Kidney epithelial cell (primary cell): ENCODE measurements at places on chromosomes 1 and 21. TPM values are rescaled to one million over a fixed set of nuclear protein-coding genes. Genes with fewer than 3 reads are reported as not detected.

TDRD5 gene
- total RNA-seq, result 0.34 and 0.54 TPM in 2 replicates

DNA sequence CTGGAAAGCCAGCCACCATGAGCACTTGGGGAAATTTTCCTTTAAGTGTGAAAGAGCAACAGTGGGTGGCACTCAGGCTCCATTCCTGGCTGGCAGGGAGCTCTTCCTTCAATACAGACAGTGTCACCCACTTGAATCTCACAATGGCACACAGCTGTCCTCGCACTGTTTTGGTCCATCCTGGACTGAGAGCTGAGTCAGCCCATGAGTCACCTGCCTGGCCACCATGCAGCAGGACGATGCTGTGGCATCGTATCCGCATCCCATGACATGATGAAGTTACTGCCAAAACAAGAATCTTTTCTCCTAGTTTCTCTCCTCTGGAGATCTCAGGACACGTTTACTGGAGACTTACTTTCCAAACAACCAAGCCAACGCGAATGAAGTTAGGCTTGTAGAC, 6.0 kb downstream of the TMPRSS2 start:
- no peak for DNase-seq

GRCh38 chr1:233647073-233647472, 33.2 kb downstream of the KCNK1 start:
- DNase-seq, result no peak

DNA sequence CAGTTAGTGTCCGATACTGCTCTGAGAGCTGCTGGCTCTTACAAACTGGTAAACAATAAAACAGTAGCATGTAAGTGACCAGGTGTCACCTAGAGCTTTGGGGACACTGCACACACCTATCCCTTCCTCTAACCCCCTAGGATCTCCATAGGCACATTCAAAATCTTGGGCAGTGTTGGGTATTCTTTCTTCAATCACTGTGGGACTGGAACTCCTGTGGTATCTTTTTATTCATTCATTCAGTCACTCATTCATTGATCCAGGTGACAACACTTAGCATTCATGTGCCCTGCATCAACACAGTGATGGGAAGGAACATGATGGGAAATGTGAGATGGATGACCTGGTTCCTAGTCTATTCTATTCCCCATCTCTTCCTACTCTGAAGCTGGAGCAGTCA, 73.9 kb downstream of the HHAT start:
- DNase-seq, result no peak

DNA sequence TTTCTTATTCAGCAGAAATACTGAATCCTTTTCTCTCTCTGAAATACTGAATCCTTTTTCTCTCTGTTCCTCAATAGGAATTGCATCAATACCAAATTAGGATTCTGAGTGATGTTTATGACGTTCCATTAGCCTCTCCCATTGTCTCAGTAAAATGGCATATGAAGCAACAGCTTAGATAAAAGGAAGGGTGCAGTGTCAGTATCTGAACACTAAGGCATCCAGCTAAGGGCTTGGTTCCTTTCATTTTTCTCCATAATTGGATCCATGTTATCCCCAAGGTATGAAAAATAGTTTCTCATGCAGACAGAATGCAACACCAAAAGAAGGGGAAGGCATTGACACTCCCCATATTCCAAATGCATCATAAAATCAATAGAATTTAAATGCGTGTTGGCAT, 61.5 kb upstream of the RAVER2 start:
- DNase-seq, result no peak

DNA sequence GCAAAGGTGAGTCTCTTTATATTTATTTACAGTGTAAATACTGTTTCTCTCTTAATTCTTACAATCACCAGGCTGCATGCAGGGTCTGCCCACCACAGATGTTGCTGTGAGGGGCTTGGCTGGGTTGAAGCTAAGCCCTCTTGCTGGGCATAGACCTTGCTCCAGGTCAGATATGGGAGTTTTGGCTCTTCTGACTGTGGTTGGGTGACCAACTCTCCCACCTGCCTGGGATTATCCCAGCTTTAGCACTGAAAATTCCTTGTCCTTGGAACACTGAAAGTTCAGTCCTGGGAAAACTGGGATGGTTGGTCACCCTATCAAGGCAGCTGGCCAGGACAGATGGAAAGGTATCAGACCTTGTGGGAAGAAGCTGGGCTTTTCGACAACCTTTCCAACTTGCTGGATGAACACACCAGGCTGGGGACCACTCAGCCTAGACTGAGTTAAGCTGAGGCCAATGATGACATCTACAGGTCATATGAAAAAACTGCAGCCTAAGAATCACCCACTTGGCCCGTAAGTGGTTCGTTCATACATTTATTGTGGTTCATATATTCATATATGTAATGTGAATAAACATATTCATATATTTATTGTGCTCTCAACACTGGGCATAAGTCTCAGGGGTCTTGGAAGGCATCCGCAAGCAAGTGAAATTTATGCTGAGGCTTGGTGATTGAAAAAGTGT, 26.6 kb upstream of the HPDL start:
- peak; percentile 26 for DNase-seq
